ENCODE measurements at places on chromosomes 3 and 15. TPM values are rescaled to one million over a fixed set of nuclear protein-coding genes. Genes with fewer than 3 reads are reported as not detected.

DNA sequence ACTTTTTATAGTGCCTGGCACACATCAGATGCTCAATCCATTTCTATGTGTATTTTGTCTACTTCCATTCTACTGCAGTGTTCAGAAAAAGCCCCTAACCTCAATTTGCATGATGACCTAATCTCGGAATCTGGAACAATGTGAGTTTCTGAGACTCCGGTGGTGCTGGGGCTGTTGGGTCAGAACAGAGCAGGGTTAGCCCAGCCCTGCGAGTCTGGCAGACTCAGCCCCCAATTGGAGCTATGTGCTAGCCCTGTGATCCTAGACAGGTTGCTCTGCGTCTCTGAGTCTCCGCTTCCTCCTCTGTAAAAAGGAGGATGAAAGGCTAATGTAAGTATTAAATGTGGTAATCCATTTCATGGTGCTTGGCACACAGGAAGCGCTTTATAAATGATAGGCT lies 95.0 kb upstream of the ICE2 start:
- H3K27ac ChIP-seq: no peak overlapping the region
- peaks cover 16% of the 10 kb centered on the region for H3K4me1 ChIP-seq
- no peaks in the 10 kb centered on the region for H3K36me3 ChIP-seq
- no peak overlapping the region for H3K4me3 ChIP-seq
- H3K27me3 ChIP-seq: no peaks in the 10 kb centered on the region

Gene GREM1
- 0.54 TPM for total RNA-seq

Gene ROPN1B
- not detected for total RNA-seq

Gene GNB4
- total RNA-seq: 5.1 TPM

Gene FBXW12
- 1.7 TPM for total RNA-seq

Measured in Caco-2 (cell line).